Activated CD8-positive, alpha-beta memory T cell treated with anti-CD3 and anti-CD28 coated beads, Interleukin-2, amount 10 ng/mL, durations not matched to agents 7 days and 5 days (primary cell): ENCODE measurements at places on chromosomes 12 and 14. TPM values are rescaled to one million over a fixed set of nuclear protein-coding genes. Genes with fewer than 3 reads are reported as not detected.

GRCh38 chr14:68638141-68638999 lies 154.5 kb downstream of the ZFP36L1 start:
- H3K36me3 ChIP-seq = peaks cover 2% of the 10 kb centered on the region
- DNase-seq = no peak
- H3K27me3 ChIP-seq = no peaks in the 10 kb centered on the region
- H3K4me3 ChIP-seq = no peak overlapping the region
- H3K27ac ChIP-seq = no peak overlapping the region

GRCh38 chr12:121227294-121227693 lies 17.4 kb downstream of the P2RX4 start:
- no peak overlapping the region for H3K4me3 ChIP-seq
- no peaks in the 10 kb centered on the region for H3K27me3 ChIP-seq
- peaks cover 57% of the 10 kb centered on the region for H3K36me3 ChIP-seq
- peak overlapping the region; percentile 60 for H3K27ac ChIP-seq
- no peak for DNase-seq
- H3K4me1 ChIP-seq = peaks cover 61% of the 10 kb centered on the region

DNA sequence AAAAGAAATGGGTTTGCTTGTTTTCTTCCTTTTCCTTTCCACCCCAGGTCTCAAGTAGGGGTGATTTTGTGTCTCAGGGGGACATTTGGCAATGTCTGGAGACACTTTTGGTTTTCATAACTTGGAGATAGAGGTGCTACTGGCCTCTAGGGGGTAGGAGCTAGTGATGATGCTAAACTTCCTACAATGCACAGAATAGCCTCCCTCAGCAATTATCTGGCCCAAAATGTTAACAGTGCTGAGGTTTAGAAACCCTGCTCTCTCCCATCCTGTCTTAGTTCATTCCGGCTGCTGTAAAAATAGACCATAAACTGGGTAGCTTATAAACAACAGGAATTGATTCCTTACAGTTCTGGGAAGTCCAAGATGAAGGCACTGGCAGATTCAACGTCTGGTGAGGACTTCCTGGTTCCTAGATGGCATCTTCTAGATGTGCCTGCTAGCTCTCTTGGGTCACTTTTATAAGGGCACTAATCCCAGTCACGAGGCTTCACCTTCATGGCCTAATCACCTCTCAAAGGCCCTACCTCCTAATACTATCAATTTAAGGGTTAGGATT lies 7.4 kb upstream of the GAS2L3 start:
- H3K4me3 ChIP-seq = no peak overlapping the region
- no peak for DNase-seq
- peaks cover 22% of the 10 kb centered on the region for H3K27me3 ChIP-seq
- no peak overlapping the region for H3K27ac ChIP-seq
- peaks cover 4% of the 10 kb centered on the region for H3K4me1 ChIP-seq

DNA sequence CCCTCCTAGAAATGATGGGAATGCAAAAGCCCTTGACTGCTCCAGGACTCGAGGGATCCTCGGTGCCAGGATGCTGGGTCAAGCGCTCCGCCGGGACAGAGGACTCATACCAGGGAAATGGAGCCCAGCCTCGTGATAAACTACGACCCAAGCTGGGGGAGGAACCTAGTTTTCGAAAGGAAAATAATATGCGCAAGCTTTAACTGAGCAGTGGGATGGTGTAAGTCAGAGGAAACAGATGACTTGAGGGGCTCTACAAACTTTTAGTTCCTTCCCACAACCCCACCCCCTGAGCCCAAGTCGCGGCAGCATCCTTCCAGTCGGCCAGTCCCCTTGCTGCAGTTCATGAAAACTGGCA lies 654 bp upstream of the SUPT16H start:
- H3K36me3 ChIP-seq = peaks cover 29% of the 10 kb centered on the region
- H3K27ac ChIP-seq = peak overlapping the region; percentile 96
- H3K27me3 ChIP-seq = no peaks in the 10 kb centered on the region
- peak overlapping the region; percentile 92 for H3K4me3 ChIP-seq
- peaks cover 33% of the 10 kb centered on the region for H3K4me1 ChIP-seq
- DNase-seq = no peak

GRCh38 chr14:104882325-104882973 lies 17.4 kb downstream of the CEP170B start:
- H3K4me3 ChIP-seq = no peak overlapping the region
- H3K27ac ChIP-seq = no peak overlapping the region
- H3K27me3 ChIP-seq = no peaks in the 10 kb centered on the region
- DNase-seq = no peak
- H3K36me3 ChIP-seq = no peaks in the 10 kb centered on the region

DNA sequence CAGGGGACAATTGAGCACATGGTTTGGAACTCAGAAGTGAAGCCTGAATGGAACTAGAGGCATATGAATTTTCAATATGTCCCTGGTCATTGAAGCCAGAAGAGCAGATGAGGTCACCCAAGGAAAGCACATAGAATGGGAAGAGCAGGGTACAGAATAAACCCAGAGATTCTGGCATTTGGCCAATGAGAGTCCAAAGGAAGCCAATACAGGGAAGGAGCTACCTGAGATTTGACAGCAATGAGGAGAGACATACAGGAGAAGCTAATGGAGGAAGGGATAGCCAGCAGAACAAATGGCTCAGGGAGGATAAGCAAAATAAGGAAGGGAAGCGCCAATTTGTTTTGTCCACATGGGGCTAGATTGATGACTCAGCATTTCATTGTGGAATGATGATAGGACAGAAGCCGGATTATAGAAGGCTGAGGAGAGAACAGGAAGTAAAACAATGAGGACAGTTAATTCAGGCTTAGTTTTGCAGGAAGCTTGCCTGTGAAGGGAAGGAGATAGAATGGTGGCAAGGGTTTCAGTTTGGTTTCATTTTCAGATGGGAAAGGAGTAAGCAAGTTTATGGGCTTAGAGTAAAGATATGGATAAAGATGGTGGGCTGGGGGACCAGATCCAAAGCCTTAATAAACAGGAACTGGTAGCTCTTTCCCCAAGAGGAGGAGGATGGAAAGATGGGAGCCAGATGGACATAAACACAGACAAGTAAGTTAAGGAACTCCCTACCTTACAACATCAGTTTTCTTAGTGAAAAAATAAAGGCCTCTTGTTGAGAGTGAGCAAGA lies 3.2 kb upstream of the SPTSSA start:
- H3K4me1 ChIP-seq = peaks cover 20% of the 10 kb centered on the region
- DNase-seq = no peak
- H3K4me3 ChIP-seq = no peak overlapping the region

- H3K27me3 ChIP-seq = no peaks in the 10 kb centered on the region
- H3K36me3 ChIP-seq = no peaks in the 10 kb centered on the region
- H3K4me1 ChIP-seq = no peaks in the 10 kb centered on the region
- H3K27ac ChIP-seq = no peak overlapping the region
- DNase-seq = no peak
- no peak overlapping the region for H3K4me3 ChIP-seq
Measured at GRCh38 chr12:51505360-51506105, 80.9 kb downstream of the SLC4A8 start.

GRCh38 chr12:46711756-46712155 lies 114.0 kb downstream of the SLC38A4 start:
- DNase-seq = no peak
- peaks cover 2% of the 10 kb centered on the region for H3K27me3 ChIP-seq
- H3K4me3 ChIP-seq = no peak overlapping the region
- H3K4me1 ChIP-seq = no peaks in the 10 kb centered on the region
- no peak overlapping the region for H3K27ac ChIP-seq

DNA sequence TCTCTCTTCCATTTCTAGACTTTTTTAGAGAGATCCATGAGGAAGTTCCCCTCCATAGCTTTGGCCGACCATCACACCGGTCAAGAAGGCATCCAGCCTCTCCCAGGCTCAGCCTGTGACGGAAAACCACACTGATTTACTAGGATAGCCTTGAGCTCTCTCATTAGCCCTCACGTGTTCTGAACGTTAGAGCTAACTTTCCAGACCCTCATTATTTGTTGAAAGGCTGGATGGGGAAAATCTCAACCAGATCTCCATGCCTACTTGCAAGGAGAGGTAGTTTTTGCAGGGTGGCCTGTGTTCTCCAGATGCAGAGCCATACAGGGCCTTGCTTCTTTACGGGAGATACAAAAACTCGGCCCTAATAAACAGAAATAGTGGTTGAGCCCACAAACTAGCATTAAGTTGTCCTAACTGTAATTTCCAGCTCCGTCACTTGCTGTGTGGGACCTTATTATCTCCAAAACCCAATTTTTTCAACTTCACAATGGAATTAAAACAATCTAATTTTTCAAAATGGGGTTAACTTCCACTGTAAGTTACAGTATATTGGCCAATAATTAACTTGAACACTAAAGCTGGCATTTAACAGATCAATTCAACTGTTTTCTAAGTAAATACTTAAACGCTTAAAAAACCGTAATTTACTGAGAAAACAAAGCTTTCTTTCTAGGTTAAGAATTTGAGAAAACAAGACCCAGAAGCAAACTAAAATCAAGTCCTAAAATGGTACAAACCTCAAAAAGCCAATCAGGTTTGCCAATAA lies 65.3 kb downstream of the KLHL28 start:
- H3K27me3 ChIP-seq = no peaks in the 10 kb centered on the region
- peak overlapping the region; percentile 82 for H3K4me3 ChIP-seq
- peaks cover 23% of the 10 kb centered on the region for H3K4me1 ChIP-seq
- peaks cover 14% of the 10 kb centered on the region for H3K36me3 ChIP-seq
- no peak for DNase-seq

GRCh38 chr14:56512521-56512920 lies 67.1 kb upstream of the TMEM260 start:
- H3K4me1 ChIP-seq = no peaks in the 10 kb centered on the region
- H3K27me3 ChIP-seq = peaks cover 9% of the 10 kb centered on the region
- DNase-seq = no peak
- H3K36me3 ChIP-seq = no peaks in the 10 kb centered on the region
- no peak overlapping the region for H3K27ac ChIP-seq

DNA sequence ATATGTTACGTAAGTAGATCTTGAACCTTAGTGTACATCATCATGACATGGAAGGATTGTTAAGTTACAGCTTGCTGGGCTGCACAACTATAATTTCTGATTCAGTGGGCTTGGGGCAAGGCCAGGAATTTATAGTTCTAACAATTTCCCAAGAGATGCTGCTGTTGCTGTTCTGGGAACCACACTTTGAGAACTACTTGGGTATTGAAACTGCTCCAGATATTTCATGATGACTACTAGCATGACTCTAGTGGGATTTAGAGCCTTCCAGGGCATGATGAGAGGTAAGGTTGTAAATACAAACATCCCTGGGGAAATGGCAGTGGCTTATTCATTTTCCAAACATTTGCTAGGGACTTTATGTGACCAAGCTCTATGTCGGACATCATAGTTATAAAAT lies 904.8 kb upstream of the SEL1L start:
- H3K36me3 ChIP-seq = no peaks in the 10 kb centered on the region
- no peaks in the 10 kb centered on the region for H3K27me3 ChIP-seq
- no peaks in the 10 kb centered on the region for H3K4me1 ChIP-seq
- H3K27ac ChIP-seq = no peak overlapping the region

Gene CCDC63
- not detected for total RNA-seq

DNA sequence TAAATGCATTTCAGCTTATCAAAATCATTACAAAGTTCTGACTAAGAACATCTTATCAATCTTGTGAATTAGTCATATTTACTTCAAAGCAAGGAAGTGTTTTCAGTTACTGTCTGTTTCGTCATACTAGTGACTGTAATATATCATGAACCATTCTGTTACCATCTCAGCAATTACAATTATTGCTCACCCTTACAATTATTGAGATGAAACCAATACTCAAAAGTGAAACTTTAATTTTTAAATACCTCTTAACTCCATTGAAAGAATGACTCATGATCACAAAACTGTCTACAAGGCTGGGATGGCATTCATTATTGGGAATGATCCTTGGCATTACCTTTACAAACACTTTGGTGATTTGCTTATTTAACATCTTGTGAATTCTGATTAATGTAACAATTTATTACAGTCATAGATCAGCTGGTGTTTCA lies 90.3 kb downstream of the RPS6KA5 start:
- peaks cover 48% of the 10 kb centered on the region for H3K4me1 ChIP-seq
- no peaks in the 10 kb centered on the region for H3K27me3 ChIP-seq
- DNase-seq = no peak
- peaks cover 60% of the 10 kb centered on the region for H3K36me3 ChIP-seq
- H3K27ac ChIP-seq = peak overlapping the region; percentile 95

Gene EIF2B1
- 76.4 TPM for total RNA-seq

Gene CMTM5
- total RNA-seq = not detected

GRCh38 chr12:91316161-91316906 lies 133.7 kb upstream of the DCN start:
- H3K4me3 ChIP-seq = no peak overlapping the region
- H3K36me3 ChIP-seq = no peaks in the 10 kb centered on the region
- H3K27me3 ChIP-seq = no peaks in the 10 kb centered on the region
- no peak overlapping the region for H3K27ac ChIP-seq

DNA sequence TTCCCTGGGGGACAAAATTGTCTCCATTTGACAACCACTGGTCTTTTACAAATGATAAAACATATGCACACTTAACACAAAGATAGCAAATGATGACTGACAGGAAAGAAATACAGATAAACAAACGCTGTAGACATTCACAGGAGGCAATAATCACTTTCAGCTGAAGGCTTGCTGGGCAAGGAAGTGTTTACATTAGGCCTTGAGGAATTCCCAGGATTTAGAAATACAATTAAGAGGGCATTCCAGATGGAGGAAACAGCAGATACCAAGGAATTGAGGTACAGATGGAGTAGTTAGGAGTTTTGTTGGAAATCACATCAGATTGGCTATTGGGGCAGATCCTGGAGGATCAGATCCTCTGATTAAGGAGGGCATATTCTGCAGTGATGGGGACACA lies 93.9 kb downstream of the DYRK2 start:
- no peaks in the 10 kb centered on the region for H3K27me3 ChIP-seq
- no peak overlapping the region for H3K27ac ChIP-seq
- no peak overlapping the region for H3K4me3 ChIP-seq

Gene DNAH10
- total RNA-seq = 0.76 TPM

Gene ACSS3
- total RNA-seq = not detected

DNA sequence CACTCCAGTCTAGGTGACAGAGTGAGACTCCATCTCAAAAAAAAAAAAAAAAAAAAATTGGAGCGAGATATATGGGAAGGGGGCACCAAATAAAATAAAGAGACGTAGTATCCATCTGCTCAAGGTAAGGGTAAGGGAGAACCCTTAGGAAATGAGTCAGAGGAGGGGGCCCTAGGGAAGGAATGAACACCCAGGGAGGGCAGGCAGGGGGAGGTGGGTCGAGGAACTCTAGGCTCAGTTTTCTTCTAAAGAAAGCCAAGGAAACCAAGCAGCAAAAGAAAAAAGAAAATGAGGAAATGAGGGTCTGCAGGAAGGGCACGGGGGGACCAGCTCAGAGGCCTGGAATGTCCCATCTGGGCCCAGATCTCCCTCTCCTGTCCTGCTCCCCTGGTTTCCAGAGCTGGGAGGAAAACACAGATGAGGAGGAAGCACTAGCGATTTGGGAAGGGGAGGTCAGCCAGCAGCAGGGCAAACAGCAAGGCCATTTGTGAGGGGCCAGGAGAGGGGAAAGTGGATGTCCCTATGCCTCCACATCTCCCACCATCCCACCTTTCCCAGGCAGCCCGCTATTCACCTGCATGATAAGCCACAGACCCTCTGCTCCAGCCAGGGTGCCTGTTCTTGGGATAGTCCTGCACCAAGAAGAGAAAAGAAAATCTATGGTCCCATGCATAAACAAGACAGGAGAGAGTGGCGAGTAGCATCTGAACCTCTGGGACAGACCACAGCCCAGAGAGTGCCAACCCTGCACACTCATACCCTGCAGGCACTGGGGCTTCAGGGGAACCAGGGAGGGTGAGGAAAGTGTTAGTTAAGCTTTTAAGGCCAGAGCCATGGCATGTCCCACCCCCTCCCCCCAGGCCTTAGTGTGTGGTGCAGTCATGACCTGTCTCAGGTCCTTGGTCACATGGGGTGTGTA lies 11.9 kb downstream of the SPRYD3 start:
- H3K27ac ChIP-seq = peak overlapping the region; percentile 11
- no peaks in the 10 kb centered on the region for H3K27me3 ChIP-seq
- peaks cover 7% of the 10 kb centered on the region for H3K4me1 ChIP-seq
- no peak for DNase-seq
- H3K36me3 ChIP-seq = peaks cover 6% of the 10 kb centered on the region
